Caudate nucleus (tissue), 63 donors: ENCODE measurements at places on chromosomes 7 and 10.

GRCh38 chr7:90877201-90877600 is 281.1 kb downstream of the CDK14 start:
- DNase-seq, result no peak

DNA sequence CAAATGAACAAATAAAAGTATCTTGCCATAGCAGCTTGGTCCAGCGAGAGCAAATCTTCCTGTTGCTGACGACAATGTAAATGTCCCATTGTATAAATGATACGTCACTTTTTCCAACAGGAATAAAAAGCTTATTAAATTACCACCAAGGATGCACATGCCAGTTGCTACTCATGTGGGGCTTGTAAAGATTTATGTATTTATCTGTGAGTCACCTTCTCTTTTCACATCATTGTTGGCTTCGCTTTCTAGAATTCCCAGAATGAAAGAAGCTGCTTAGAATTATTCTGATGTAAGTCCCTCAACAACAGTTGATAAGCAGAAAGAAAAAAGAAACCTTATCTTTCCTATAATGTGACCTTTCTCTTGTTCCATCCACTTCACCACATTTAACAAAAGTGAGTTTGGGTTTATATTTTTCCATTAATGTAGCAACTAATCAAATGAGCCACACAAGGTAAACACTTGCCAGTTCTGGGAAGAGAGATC is 22.4 kb downstream of the DNAJC12 start:
- DNase-seq, result no peak

DNA sequence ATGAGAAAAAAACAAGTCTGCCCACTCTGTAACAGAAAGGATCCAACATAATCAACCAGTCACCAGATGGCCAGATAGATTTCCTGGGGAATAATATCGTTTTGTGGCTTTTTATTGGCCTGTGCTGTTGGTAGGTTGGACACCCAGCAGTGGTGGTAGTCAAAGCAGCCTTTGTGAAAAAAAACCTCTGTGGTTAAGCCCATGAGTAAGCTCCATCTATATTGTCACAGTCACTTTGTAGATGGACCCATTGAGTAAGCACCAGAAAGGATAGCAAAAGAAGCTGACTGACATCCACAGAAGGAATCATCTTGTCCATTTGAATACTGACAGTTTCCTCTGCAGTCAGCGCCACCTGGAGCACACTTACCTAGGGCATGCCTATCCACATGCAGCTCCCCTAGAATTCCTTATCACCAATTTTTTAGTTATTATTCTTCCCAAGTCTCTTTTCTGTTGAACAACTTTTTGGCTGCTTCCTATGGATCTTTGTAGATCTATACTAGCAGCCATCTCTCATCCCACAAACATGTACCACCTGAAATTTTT is 96.9 kb downstream of the IQUB start:
- DNase-seq, result no peak

DNA sequence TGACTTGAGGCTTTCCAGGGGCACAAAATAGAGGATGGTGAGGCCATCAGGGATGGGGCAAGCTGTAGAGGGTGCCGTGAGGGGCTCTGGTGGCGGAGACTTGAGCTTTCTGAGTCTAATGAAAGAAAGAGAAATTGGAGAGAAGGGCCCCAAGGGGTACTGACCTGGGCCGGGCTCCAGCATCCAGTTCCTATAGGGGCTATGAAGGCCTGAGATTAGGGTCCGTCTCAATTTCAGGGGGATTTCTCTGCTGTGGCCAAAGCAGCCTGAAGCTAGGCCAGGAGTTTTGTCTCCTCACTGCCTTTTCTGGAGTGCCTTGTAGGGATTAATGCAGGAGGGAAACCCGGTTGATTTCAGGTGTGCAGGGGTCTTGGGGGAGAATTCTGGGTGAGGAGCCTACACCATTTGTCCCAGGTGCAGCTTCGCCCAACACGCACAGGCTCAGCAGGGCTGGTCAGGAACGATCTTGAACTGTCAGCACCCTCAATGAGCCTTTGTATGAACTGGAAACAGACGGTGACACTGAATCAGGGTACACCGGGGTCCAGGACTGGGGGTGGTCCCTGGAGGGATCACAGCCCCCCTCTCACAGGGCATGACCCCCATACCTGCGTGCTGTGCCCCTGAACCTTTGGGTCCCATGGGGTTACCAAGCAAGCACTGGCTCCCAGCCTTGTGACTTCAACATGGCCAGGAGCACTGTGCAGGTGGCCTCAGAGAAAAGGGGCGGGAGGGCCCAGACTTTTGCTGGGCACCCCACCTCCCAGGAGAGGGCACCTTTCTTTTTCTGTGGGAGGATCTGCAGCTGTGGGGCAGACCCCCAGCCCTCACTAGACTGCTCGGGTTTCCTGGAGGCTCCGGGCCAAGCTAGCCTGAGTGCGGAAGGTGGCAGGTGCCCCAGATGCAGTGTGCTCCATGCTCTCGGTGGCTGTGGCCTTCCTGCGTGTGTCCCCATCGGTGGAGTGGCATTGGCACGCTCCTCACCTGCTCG is 122.9 kb upstream of the RET start:
- no peak for DNase-seq

- no peak for DNase-seq
Measured at GRCh38 chr10:13453896-13454295, 74.9 kb downstream of the BEND7 start.

DNA sequence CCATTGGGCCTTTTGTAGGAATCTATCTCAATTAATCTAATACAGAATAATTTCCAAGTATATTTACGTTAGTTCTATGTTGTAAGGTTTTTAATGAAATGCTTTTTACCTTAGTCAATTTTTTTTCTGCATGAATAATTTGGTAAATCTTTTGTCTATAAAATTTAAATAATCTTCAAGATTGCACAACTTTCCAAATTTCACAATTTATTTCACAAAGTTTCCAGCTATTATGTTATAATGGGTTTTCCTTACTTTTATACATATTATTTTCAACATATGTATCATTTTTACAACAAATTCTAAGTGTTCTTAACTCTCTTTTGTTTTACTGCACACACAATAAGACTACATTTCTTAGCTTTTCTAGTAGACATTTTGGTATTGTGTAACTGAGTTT is 470.7 kb downstream of the ETV1 start:
- DNase-seq, result no peak

DNA sequence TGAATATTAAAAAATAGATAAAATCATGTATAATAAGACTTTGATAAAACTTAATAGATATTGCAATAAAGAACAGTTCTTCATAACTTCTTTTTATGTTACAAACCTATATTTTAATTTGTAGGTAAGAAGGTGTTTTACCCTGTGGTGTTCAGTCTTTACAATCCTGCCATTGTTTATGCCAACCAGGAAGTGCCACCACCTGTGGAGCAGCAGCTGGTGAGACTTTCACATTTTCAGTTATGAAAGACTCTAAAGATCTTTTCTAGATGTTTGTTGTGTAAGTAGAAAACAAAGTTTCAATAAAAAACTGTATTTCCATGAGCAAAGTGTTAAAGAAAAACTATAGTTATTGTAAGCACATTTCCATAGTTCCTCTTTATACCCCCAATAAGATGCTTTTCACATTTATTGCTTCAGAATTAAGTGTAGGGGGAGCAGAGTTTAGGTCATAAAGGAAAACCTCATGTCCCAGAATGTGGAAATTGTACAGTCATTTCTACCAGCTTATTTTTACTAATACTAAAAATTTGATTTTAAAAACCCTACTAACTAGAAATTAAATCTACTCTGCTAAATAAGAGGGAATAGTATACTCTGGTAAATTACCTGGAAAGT is 28.7 kb downstream of the CSGALNACT2 start:
- no peak for DNase-seq

- no peak for DNase-seq
Measured at GRCh38 chr10:10680496-10680895, 337.2 kb upstream of the CELF2 start.

GRCh38 chr7:19930851-19931250 is 157.4 kb upstream of the TMEM196 start:
- no peak for DNase-seq

DNA sequence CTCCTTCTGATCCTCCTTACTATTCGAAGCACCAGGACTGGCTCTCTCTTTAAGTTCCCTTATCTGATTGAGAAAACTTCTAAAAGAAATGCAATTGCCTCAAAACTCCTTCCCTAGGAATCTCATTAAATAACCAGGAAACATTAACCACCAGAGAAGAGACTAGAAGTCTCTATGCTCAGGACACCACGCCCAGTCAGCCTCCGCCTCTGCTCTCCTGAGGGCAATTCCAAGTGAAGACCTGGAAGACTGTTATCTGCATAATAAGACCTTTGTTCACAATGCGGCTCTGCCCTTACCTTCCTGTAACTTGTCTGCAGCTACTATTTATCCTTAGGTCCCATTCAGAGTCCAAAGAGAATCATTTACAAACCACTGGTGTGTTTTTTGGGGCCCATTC is 78.8 kb downstream of the ELMO1 start:
- DNase-seq, result no peak

GRCh38 chr10:61024856-61025201 is 80.8 kb upstream of the RHOBTB1 start:
- DNase-seq, result no peak

DNA sequence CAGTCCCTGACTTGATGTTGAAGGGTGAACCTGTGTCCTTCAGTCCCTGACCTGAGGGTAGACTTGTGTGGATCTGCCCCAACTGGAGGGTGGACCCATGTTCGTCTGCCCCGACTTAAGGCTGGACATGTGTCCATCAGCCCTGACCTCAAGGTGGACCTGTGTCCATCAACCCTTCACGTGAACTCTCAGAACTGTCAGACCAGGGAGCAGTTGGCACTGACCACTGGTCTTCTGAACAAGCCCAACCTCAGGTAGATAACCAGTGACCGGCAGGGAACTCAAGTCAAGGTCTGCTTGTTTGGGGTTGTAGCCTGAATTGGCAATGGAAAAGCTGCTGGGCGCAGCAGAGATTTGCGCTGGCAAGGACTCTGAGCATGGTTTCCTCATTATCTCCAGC is 96.5 kb downstream of the ADCY1 start:
- DNase-seq, result no peak

- DNase-seq, result no peak
Measured at GRCh38 chr7:763762-764161, 36.7 kb upstream of the PRKAR1B start.

GRCh38 chr7:126440542-126440941 is 812.2 kb downstream of the GRM8 start:
- no peak for DNase-seq

GRCh38 chr10:18738835-18739234 is 79.6 kb downstream of the ARL5B start:
- no peak for DNase-seq

- no peak for DNase-seq
Measured at GRCh38 chr7:143367972-143368371, 5.5 kb upstream of the FAM131B start.

GRCh38 chr7:71193099-71193810 is 61.3 kb downstream of the GALNT17 start:
- no peak for DNase-seq

DNA sequence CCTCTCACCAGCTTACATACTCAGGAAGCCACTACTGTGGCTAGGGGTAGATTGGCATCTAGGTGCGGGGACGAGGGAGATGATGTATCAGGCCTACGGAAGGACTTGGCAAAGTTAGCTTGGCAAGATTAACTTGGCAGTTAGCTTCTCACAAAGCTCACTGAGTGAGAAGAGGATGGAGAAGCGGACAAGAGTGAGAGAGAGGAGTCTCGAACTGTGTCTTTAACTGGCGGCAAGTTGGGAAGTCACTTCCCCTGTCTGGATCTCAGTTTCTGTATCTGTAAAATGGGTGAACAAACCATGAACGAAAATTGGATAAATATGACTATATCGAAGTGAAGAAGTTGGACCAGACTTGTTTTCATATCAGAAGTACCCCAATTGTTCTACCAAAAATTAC is 9.5 kb upstream of the MLXIPL start:
- DNase-seq, result no peak

DNA sequence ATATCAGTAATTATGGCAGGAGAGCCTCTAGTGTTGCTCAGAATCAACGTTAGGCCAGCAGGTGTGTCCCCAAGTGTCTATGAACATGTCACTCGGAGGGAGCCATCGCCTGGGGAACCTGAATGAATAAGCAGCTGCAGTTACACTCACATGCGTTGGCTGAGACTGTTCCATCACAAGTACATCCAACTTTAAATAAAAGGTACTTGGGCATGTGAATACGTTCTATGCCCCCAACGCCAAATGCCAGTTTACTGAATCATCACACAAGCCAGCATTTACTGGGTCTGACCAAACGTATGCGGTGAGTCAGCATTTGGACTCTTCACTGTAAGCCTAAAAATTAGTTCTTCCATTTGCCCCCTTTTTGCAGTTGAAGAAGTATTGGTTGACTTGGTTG is 207.6 kb upstream of the PLXNA4 start:
- no peak for DNase-seq

GRCh38 chr7:13910805-13911551 is 78.5 kb downstream of the ETV1 start:
- DNase-seq, result no peak

DNA sequence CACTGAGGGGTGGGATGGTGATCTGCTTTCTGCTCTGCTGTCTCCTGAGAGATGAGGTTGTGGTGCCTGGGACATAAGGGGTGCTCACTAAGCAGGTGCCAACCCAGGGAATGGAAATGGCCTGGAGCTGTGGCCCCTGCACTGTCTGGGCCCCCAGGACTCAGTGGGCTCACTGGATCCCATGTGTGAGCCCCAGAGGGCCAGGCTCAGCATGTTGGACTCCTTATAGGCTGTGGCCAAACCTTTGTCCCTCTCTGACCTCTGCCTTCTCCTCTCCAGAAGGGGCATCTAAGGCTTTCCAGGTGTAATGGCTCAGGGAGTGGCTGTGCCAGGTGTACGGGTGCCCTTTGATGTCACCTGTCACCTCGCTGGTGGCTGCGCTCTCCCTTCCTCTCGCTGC is 56.4 kb downstream of the NEUROG3 start:
- no peak for DNase-seq

- no peak for DNase-seq
Measured at GRCh38 chr10:22010973-22011408, 7.5 kb upstream of the DNAJC1 start.

GRCh38 chr10:44696496-44696895 is 214.6 kb upstream of the TMEM72 start:
- no peak for DNase-seq
